CD4-positive, alpha-beta T cell treated with Interleukin-17A for 1 hour (primary cell): ENCODE measurements at places on chromosomes 1 and 21.

- DNase-seq = no peak
Measured at GRCh38 chr1:200269256-200269655, 140.6 kb downstream of the ZNF281 start.

DNA sequence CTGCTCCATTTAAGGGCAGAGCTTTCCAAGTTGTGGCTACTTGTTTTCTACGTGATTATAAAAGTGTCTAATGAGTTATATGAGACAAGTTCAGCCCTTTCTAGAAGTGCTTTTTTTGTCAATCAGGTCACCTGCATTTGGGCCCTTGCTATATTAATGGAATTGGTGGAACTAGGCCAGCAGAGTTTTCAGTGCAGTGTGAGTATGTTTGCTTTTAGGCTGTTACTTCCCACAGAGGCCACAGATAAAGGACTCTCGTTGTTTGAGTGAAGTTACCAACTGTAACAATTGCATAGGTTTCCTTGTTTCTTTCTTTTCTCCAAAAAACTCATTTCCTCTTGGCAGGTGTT, 10.9 kb downstream of the SMAP2 start:
- DNase-seq = peak; percentile 49

GRCh38 chr1:41486371-41487125, 2.1 kb upstream of the EDN2 start:
- no peak for DNase-seq

DNA sequence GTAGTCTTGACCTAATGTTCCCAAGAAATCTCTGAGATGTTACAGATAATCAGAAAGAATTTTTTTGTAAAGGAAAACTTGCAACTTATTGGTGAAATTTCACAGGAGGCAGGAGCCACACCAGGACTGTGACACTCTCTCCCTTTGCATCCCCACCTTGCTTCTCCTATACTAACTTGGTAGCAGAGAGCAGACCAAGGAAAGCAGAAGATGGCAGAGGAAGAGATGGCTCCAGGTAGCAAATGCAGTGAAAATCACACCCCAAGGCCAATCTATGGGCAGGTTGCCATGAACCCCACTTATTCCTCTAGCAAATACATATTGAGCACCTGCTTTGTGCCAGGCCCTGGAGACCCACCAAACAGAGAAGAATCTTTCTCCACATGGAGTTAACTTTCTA, 303.4 kb upstream of the C1orf174 start:
- no peak for DNase-seq

GRCh38 chr1:46684670-46685069, 13.0 kb downstream of the TEX38 start:
- no peak for DNase-seq
